ENCODE measurements at places on chromosomes 5 and 9.

GRCh38 chr5:1703352-1704050 lies 96.1 kb downstream of the MRPL36 start:
- no peak for DNase-seq

- no peak for DNase-seq
Observed at GRCh38 chr5:150278046-150278730, 11.4 kb downstream of the CAMK2A start.

DNA sequence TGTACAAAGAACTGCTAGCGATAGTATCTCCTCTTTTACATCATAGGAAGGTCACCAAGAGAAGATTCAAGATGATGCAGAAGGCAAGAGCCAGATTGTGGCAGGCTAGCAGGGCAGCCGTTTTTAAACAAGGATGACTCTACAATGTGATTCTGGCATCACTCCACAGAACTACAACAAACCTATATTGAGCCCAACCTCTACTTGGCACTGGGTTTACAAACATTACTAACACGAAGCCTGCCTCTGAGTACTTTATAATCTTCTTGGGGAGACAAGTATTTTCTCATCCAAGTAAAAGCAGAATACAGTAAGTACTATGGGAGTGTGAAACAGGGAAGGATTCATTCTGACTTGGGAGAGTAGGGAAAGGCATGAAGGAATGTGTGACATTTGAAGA lies 448.6 kb downstream of the ZNF608 start:
- no peak for DNase-seq

DNA sequence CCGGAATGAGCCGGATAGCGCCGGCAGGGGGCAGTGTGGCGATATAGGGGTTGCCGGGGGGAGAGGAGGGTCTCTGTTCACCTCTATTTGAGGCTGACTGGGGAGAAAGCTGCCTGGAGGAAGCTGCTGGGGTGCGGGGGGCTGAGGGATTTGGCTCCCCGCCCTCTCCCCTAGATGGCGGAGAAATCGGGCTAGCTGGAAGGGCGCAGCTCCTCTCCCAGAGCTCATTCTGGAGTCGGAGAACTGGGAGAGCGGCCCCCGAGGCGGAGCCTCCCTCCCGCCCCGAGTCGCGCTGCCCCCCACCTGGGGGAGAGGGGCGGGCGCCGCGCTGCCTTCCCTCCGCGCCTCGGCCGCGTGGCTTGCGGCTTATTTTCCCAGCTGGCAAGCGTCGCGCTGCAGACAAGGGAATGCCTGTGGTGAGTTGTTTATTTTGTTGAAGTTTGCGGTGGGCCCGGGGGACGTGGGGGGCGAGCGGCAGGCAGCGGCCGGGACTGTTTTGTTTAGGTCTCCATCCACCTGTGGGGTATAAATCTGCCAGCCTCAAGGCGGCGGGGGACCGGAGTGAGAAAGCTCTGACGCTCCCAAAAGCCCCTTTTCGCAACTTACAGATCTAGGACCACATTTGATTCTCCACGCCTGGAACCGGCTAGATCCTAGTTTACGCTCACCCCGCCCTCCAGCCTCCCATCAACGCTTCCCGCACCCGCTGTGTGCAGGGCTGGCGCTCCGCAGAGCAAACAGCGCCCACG lies 4.1 kb upstream of the RGMB start:
- DNase-seq = no peak

DNA sequence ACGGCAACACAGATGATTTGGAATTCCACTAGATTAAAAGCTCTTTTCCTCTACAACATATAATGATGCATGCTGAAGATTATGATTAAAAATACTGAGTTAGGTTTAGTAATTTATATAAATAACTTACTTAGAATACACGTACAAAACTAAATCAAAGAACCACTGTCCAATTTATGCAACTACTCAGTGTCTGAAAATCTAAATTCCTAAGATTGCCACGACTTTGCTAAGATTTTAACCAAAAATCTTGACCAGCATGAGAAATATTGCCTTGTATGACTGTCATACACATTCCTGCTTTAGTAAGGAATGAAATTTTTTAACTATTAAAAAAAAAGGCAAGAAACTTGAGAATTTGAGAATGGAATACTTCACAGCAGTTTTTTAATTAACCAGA lies 292.4 kb downstream of the ZNF608 start:
- DNase-seq = no peak

- no peak for DNase-seq
Observed at GRCh38 chr5:143188692-143189091, 214.8 kb downstream of the NR3C1 start.

- DNase-seq = no peak
Observed at GRCh38 chr9:116168231-116168630, 14.6 kb downstream of the PAPPA start.

- no peak for DNase-seq
Observed at GRCh38 chr9:22033012-22033630, 24.0 kb upstream of the CDKN2B start.

- no peak for DNase-seq
Observed at GRCh38 chr9:69919461-69920061, 98.9 kb downstream of the CFAP95 start.

DNA sequence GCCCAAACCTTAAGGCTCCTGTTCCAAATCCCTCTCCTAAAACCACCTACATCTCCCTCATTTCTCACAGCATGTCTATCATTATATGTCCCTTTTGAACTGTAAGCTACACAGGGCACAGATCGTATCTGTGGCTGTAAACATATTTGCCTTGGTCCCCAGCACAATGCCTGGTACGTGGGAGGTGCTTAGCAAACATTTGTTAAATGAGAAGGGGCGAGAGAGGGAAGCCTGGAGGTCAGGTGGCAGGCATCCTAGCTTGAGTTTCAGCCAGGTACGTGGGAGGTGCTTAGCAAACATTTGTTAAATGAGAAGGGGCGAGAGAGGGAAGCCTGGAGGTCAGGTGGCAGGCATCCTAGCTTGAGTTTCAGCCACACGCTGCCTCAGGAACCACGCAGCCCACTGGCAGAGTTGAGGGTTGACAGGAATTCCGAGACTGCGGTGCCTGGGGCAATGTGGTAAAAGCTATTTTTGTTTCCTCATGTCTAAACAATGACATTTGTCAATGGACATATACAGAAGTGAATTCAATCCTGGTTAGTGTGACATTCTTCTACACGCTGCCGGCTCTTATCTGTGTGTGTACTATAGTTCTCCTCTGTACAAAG lies 113.6 kb downstream of the EFNA5 start:
- no peak for DNase-seq

DNA sequence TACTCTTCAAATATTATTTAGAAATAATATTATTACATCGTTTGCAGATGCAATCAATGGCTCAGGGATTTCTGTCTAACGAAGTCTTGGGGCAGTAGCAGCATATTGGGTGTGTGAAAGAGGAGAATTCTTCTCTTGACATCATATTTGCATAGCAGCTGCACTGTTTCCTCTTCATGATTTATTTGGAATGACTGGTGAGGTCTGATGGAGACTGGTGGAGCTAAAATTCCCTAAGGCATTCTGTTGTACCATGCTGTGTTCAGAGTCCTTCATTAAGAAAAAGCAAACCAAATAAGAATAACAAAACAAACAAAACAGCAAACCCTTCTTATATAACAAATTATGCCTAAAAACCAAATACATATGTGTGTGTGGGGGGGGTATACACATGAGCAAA lies 177.6 kb downstream of the DIRAS2 start:
- DNase-seq = no peak

DNA sequence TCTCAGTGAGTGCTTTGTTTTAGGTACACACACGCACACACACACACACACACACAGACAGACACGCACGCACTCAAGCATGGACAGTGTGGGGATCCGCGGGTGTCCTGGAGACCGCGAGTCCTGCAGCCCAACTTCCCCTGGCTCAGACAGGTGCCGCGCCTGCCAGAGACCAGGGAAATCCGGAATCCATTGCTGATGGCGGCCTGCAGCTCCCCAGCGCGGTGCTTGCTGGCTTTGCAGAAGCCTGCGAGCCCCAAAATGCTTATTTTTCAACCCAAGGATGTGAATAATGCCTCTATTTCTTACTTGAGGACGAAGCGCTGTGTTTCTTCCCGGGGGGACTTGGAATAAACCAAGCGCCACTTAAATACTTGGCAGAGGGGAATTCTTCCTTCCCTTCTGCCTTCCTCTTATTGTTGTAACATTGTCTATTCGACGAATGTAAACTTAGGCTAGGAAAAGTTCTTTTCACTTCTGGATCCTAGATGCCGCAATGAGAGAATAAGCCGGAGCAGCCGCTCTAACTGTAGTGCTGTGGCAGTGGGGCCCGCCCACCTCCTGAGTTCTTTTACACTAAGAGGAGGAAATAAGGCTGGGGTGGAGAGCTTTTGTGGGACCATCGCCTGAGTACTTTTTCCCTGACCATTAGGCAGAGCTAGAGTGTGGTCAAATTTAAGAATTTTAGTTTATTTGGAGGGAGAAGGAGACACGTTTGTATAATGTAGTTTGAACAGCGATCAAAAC lies 802 bp downstream of the ITGA2 start:
- peak; percentile 30 for DNase-seq

GRCh38 chr5:95942968-95943367 lies 18.7 kb downstream of the ELL2 start:
- DNase-seq = no peak

DNA sequence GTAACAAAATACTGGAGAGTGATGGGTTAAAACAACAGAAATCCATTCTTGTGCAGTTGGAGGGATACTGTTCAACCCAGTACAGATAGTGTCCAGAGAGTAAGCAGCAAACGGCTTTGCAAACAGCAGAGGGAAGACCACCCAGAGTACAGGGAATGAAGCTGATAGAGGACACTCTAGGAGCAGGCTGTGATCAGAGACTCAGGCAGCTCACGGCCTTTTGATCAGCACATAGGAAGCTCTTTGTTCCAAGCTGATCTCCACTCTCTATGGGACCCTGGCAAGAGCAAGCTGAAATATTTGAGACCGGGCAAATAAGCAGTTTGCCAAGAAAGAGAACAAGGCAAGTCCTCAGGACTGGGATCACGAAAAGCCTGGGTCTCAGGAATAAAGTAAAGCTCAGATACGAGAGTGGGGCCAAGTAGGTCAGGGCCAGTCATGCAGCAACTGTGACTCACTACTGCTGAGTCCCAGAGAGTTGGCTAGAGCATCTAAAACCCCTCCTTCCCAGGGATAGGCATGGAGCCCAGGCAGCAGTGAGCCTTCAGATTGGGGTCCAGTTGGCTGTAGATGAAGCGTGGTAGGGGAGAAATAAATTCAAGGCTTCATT lies 52.4 kb downstream of the MELK start:
- DNase-seq = peak; percentile 22

Measured in substantia nigra (tissue), 51 donors.